CD4-positive, alpha-beta T cell treated with Interleukin-10 for 1 hour (primary cell): ENCODE measurements at places on chromosomes 5 and 9.
A peak's percentile ranks its signal among the peaks of the same experiment; 100 is the strongest.

DNA sequence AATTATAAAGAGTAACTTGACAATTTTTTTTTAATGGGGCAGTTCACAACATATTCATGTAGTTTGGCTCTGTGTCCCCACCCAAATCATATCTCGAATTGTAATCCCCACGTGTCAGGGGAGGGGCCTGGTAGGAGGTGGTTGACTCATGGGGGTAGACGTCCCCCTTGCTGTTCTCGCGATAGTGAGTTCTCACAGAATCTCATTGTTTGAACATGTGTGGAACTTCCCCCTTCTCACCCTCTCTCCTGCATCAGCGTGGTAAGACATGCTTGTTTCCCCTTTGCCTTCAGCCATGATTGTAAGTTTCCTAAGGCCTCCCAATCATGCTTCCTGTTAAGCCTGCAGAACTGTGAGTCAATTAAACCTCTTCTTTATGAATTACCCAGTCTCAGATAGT is 40.7 kb downstream of the FBXW11 start:
- DNase-seq, result no peak

DNA sequence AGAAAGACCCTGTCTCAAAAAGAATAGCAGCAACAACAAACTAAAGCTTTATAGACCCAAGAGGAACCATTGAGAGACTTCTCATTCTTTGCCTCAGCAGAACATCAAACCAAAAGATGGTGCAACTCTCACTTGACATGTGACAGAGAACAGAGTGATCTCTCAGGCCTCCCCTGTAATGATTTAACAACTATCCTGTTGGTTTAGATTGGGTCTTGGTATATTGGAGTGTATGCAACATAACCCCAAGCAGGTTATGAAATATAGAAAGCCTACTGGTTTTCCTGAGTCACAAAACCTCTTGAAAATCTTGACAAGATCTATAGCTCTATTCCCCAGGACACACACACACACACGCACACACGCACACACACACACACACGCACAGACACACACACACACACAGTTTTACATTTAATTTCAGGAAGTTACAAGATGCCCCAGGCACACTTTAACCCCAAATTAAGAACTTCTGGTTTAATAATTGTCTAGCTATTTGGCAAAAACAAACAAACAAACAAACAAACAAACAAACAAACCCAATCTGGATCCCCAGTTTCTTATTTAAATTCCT is 6.5 kb upstream of the FGF1 start:
- DNase-seq, result no peak

GRCh38 chr5:158017469-158017868 is 158.5 kb upstream of the CLINT1 start:
- no peak for DNase-seq

DNA sequence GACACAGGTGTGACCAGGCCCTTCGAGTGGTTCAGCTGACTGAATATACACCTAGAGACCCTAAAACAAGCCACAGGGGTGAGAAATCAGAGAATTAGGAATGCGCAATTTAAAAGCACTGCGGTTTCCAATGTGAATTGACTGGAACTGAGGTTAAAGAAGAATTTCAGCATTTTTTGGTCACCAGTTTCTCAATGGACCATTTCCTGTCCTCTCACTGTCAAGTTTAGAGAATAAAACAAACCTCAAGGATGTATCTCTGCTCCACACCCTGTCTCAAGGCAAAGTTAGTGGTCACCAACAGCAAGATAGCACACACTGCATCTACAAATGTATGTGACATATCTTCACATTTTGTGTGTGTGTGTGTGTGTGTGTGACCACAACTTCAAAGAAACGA is 143.8 kb upstream of the MAP3K1 start:
- DNase-seq, result no peak

DNA sequence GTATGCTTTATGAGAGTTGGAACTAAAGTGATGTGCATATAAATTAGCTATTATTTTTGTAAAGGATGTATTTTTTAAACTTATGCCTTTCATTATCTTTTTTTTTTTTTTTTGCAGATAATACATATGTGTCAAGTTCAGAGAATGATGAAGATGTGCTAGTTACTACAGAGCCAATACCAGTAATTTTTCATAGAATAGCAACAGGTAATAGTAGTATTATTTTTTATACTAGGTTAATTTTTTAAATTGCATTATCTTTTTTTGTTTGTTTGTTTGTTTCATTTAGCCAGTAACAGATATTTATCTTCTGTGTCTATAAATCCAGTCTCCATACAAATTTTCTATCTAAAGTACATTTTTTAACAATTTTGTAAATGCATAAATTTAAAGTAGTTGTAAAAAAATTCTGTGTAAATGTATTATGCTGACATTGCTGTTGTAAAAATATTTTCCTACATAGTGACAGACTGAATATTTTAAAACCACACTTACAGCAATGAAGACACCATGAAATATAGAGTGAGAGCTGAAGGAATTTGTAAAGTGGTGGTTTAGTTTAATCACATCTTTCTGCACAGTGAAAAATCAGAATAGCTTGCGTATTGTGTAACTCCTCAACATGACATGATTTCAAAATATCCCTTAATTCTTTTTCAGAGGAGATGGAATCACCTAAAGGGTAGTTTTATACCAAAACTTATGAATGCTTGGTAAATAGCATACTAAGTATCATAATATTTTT is 93.3 kb downstream of the PARP8 start:
- no peak for DNase-seq

DNA sequence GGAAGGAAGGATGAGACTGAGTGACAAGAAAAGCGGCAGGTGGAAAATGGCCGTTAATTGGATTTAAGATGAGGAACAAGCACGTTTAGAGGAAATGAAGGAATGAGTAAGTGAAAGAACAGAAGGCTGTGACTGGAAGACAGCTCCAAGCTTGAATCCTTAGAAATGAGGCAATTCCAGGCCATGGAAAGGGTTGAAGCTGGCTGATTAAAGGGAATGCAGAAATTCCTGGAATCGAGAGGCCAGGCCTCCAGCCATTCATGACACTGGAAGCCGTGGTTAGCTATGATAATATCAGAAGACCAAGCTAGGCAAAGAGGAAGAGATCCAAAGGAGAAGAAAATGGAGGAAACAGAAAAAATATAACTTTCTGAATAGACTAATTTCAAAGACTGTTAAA is 84.2 kb downstream of the ARL15 start:
- no peak for DNase-seq

GRCh38 chr9:108087781-108088180 is 598.2 kb upstream of the KLF4 start:
- no peak for DNase-seq

DNA sequence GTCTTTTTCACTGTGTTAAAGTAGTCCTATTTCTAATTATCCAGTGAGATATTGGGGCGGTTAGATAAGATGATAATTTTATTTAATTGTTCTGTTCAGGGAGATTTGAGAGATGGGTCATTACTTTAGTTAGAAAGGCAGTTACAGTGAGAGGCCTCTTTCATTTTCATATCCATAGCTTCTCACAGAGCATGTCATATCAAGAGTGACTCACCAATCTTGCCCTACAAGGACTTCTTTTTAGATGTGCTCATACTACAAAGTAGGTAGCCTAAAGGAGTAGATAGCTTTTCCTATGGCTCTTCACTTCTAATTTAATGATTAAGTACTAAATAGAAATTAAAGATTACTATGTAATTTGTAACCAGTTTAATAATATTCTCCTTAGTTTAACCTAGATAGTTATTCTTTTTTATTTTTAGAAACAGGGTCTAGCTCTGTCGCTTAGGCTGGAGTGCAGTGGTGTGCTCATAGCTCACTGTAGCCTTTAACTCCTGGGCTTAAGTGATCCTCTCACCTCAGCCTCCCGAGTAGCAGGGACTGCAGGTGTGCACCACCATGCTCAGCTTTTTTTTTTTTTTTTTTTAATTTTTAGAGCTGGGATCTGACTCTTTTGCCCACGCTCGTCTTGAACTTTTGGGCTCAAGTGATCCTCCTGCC is 71.0 kb downstream of the FER start:
- no peak for DNase-seq

- DNase-seq, result peak; percentile 3
Observed at GRCh38 chr5:13478831-13479465, 465.5 kb downstream of the DNAH5 start.

- DNase-seq, result no peak
Observed at GRCh38 chr9:36874921-36875320, 159.1 kb downstream of the PAX5 start.

DNA sequence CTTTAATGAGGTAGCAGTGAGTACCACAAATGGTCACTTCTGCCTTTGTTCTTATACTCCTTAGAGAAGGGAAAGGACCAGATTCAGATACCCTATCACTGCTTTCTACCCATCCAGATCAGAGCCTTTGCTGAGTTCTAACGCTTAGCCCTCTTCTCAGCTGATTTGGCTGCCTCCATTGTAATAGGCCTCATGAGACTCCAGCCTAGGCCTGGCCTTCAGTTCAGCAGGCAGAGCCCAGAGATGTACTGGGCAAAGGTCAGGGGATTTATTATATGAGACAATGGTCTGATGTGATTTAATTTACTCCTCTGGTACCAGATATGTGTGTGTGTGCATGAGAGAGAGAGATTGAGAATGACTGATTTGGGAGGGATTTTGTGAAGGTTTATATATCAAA is 124.7 kb downstream of the GHR start:
- DNase-seq, result no peak
